Muscle of arm (tissue), 14 donors: ENCODE measurements at places on chromosomes 5 and 9. TPM values are rescaled to one million over a fixed set of nuclear protein-coding genes. Genes with fewer than 3 reads are reported as not detected.

DNA sequence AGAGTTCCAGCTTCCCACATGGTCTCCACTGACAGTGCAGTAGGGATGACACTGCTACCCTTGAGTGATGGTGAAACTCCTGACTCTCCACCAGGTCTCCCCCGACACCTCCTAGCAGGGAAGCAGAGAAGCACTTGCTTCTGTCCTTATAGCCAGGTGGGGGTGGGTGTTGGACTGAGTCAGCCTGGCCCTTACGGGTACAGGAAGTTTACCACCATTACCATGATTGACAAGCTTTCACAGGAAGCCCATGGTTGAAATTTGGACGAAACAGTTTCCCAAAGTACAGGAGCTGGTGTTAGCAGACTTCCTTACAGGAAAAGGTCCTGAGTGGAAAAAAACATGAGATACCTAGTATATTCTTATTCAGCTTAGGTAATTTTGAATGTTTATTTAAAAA, 3.1 kb upstream of the FBXL7 start:
- DNase-seq, result no peak

GRCh38 chr5:54988218-54988617, 2.8 kb upstream of the ESM1 start:
- no peak for DNase-seq

DNA sequence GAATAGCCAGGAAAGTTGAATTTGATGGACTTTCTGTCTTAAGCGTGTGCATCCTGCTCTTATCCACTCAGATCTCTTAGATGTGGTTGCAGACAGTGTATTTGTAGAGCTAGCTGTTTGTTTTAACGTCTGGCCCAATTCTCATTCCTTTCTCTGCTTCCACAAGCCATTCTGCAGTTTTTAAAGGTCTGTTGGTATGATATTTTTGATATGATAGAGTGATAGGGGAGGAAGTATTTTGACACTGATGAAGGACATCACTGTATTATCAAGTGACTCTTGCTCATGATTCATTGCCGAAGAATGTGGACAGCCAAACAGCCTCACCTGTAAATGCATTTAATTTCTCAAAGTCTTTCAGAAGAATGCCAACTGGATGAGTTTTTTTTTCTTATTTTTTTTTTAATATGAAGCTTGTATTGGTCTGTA, 4.5 kb downstream of the TJP2 start:
- DNase-seq, result no peak

DNA sequence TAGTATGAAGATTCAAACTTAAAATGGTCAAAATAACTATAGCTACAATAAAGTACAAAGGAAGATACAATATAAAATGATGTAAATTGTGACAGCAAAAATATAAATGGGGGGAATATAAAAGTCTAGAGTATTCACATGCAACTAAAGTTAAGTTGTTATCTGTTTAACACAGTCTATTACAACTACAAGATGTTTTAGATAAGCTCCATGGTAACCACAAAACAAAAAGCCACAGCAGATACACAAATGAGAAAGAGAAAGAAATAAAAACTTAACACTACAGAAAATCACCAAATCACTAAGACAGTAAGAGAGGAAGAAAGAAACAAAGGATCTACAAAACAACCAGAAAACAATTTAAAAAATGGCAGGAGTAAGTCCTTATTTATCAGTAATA, 17.0 kb upstream of the SH3TC2 start:
- no peak for DNase-seq

DNA sequence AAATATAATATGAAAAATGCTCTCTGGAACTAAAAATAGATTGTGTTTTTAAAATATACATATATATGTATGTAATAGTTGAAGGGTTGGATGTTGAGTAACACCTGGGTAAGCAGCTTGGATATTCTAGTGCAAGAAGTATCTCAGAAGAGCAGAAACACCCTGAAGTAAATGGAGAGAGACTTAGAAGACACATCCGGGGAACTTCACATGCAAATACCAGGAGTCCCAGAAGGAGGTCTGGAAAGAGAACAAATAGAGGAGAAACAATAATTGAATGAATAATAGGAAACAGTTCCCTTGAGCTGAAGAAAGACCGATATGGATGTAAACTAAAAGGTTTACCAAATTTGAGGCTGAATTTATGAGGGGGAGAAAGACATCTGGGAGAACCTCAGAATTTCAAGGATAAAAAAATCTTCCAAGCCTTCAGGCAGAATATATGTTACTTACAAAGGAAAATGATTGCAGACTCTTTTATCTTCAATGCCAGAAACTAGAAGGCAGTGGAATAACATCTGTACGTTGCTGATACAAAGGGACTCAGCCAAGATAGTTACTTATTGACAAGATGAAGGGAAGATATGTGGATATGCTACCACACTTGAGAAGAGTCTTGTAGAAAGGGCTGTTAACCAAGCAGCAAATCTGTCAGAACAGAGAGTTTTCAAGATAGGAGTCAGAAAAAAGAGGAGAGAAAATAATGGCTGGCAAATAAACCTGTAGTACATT, 42.7 kb downstream of the HSDL2 start:
- DNase-seq, result no peak

DNA sequence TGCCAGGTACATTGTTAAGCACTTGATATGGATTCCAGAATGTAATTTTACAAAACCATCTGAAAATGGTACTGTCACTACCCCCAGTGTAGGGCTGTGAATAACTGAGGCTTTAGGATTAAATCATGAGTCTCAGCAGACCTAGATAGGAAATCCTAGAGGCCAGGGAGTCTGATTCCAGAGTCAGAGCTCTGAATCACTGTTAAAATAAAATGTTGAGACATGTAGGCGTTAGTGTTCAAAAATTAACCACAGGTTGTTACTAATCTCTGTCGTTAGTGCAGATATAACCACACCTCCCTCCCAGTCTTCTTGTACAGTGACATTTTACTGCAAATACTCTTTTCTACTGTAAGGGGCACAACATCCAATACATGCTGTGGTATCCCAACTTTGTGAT, 1828.8 kb downstream of the MAT2B start:
- DNase-seq, result no peak

GRCh38 chr9:108972626-108973209, 38.5 kb downstream of the ABITRAM start:
- peak; percentile 7 for DNase-seq

GRCh38 chr5:150582241-150583109, 58.0 kb upstream of the SYNPO start:
- peak; percentile 64 for DNase-seq

GRCh38 chr9:114218264-114219120, 63.2 kb downstream of the COL27A1 start:
- no peak for DNase-seq

DNA sequence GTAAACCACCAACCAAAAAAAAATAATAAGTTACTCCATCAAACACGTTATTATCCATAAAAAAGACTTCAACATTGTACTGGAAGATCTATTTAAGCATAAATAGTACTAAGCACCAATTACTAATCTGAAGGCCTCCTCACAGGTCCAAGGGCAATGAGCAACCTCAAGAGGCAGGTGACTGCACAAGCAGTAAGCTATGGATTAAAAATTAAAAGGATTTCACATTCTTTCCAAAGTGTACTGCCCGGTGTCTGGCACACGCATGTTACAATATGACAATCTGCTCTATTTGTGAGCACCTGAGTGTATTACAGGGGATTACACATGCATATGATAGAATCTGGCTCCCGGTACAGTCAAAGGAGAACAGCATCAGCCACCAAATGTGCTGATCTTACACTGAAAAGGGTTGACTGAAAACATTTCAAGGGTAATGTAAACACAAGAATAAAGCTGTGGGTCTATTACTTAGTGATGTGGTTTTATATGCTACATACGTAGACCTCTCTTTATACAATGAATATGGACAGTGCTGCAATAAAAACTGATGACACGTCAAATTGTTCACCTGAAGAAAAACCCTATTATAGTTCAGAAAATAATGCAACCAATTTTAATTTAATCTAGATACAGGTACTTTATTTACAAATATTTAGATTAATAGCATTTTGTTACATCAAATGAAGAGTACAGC, 22.8 kb downstream of the RAB14 start:
- no peak for DNase-seq

DNA sequence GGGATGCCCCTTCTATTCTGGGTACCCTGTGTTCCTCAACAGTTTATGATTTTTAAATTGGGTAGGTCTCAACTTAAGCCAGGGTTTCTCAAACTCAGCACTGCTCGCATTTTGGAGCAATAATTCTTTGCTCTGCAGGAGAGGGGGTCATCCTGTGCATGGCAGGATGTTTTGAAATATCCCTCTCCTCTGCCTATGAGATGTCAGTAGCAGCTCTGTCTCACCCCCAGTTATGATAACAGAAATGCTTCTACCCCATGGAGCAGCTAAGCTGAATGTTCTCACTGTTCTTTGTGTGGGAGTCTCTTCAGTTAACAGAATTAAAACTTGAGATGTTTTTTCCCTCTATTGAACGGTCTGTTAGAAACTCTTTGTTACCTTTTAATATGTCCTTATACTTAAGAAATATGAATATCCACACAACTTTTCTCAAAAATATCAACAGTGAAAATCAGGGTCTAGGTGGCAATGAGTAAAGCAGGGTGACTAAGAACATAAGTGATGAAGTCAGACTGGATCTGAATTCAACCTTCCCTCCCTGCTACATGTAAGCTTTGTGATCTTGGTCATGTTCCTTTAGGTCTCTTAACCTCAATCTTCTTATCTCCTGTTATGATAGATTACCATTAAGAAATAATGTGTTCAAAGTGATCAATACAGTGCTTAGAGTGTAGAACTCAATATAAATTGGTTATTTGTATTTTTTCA, 89.0 kb downstream of the CAMK4 start:
- no peak for DNase-seq

GRCh38 chr9:81035601-81036000, 653.7 kb downstream of the TLE1 start:
- no peak for DNase-seq

DNA sequence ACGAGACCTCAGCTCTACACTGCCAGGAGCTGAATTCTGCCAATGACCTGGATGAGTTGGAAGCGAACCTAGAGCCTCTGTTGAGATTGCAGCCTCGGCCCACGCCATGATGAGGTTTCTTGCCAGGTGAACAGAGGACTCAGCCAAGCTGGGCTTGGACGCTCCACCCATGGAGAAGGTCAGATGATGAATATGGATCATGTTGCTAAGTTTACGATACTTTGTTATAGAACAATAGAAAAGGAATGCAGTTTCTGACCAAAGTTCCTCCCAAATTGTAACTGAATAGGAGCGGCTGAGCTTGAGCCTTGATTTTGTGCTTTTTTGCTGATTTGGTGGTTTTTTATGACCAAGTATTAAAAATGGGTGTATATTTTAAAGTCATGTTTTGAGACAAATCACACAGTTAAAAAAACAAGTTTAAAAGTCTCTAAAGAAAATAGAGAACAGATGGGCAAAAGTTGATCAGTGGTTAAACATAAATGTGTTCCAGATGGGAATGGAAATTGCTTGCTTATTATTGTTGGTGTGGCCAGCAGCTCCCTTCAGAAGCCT, 32.9 kb downstream of the ROPN1L start:
- peak; percentile 58 for DNase-seq

The RNF208 gene
- polyA plus RNA-seq, result 2.0 TPM

The FLT4 gene
- 7.7 TPM for polyA plus RNA-seq

The TRIM14 gene
- 0.73 TPM for polyA plus RNA-seq

The PCDHB14 gene
- polyA plus RNA-seq, result 7.0 TPM
